ENCODE measurements at places on chromosomes 6 and 20. TPM values are rescaled to one million over a fixed set of nuclear protein-coding genes. Genes with fewer than 3 reads are reported as not detected.
A peak's percentile ranks its signal among the peaks of the same experiment; 100 is the strongest.

DNA sequence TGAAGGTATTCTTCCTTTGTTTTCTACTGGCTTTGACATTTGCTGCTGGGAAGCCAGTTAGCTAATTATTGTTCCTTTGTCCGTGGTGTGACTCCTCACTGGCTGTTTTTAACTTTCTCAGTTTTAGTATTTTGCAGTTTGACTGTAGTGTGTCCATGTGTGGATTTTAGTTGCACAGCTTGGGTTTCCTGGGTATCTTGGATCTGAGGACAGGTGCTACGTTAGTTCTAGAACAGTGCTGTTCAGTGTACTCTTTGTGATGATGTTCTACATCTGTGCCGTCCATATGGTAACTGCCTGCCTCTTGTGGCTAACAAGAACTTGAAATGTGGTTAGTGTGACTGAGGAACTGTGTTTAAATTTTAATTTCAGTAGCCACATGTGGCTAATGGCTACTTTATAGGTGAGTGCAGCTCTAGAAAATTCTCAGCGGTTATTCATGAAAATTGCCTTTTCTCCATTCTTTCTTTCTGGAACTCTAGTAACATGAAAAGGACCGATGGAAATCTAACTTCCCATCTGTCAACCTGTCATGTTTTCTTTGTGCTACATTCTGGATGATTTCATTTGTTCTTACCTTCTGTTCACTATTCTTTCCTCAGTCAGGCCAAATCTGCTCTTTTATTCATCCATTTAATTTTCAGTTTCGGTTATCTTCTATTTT lies 7.4 kb downstream of the SNX9 start:
- DNase-seq, result no peak

- no peak for DNase-seq
Observed at GRCh38 chr20:58522666-58523065, 7.5 kb upstream of the APCDD1L start.

GRCh38 chr6:66264376-66264775 lies 557.4 kb upstream of the EYS start:
- DNase-seq, result no peak

- DNase-seq, result no peak
Observed at GRCh38 chr6:63819831-63820230, 184.2 kb downstream of the PHF3 start.

DNA sequence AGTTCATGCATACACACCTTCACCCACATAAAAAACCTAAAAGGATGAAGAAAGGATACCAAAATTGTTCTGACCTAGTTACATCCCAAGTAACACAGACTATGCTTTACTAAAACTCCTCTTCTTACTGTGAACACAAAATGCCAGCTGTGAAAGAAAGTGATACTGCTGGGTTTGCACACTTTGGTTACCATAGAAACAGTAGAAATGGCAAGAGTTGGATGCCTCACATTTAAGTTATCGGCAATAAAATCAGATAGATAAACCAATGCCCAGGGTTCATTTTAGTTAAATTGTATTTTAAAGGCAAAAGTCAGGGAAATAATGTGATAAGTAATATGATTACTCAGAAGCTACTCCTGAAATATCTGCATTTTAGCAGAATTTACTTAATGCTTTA lies 161.9 kb downstream of the CDK19 start:
- no peak for DNase-seq

DNA sequence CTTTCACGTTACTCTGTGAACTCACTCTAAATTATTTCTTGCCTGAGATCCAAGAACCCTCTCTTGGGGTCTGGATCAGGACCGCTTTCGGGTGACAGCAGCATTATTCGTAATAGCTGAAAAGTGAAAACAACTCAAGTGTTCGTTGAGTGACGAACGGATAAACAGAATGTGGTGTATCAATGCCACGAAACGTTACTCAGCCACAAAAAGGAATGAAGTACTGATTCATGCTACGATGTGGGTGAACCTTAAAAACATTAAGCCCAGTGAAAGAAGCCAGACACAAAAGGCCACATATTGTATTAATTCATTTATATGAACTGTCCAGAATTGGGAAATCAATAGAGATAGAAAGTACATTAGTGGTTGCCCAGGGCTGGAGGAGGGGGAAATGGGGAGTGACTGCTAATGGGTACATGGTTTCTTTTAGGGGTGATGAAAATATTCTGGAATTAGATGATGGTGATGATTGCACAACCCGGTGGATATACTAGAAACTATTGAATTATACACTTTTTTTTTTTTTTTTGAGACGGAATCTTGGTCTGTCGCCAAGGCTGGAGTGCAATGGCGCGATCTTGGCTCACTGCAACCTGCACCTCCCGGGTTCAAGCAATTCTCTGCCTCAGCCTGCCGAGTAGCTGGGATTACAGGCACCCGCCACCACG lies 8.4 kb downstream of the PTGIS start:
- no peak for DNase-seq

DNA sequence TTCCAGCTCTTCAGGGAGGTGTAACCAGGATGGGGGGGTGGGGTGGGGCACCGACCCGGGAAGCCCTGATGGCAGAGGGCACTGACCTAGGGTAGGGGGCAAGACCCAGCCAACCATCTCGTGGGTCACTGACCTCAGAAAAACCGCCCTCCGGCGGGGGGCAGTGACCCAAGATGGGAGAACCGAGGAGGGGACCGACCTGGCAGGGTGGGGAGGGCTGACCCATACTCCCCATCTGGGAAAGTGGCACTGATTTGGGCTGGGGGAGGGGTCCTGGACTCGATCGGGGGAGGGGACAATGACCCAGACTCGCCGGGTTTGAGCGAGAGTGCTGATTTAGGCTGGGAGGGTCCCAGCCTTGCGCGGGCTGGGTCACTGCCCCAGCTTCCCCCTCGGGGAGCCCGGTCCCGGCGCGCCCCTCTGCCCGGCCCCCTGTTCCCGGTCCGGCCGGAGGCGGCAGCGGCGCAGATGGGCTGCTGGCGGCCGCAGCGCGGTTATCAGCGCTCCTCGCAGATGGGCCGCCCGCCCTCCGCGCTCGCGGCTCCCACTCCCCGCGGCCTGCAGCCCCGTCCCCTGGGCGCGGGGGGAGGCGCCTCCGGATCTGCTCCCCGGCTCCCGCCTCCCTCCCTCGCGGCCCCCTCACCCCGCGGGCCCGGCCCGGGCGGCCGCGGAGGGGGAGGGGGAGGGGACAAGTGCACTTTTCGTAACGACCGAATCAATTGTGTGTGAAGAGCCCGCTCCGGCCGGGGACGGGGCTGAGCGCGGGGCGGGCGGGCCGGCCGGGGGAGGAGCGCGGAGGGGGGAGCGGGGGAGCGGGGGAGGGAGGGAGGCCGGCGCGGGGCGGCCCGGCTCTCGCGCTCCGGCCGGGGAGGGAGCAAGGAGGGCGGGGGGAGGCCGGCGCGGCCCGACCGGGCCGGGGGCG lies 2.2 kb downstream of the NOL4L start:
- peak; percentile 82 for DNase-seq

DNA sequence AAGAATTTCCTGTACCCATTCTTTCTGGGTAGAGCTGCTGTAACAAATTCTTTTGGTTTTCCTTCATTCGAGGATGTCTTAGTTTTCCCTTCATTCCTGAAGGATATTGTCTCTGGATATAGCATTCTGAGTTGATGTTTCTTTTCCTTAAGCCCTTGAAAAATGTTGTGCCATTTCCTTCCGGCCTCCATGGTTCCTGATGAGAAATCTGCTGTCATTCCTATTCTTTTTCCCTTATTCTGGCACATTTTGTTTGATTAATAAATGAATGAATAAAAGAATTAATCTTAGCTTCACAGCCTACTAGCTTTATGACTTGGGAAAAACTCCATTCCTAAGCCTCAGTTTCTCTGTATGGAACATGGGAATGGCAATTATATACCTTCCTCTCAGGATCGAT lies 173.1 kb downstream of the EYA2 start:
- no peak for DNase-seq

DNA sequence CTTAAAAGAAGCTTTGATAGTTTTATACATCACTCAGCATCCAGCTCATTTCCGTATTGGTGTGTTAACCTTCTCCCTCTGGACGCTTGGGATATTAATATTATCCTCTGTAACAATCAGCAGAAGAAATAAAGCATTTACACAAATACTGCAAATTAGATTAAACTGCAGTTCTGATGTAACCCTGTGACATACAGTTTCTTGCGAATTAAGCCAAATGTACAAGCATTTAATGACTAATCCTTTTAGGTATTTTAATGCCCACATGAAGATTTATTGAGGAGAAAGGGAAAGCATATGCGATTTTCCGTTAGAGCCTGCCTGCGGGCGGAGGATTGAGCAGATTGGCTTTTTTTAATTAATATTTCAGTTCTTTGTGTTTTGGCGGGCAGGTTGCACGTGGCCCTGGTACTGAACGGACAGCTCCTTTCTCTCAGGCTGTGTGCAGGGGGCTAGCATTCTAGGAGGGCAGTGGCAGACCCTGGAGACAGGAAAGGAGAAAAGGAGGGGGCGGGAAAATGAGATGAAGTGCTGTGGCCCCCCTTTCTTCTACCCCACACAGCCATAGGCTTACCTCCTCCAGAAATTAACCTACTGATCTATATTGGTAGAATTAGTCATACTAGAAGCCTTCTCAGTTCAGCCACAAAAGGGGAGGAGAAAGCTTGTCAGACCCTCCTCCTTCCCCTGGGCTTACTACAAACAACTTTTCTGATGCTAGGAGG lies 14.1 kb upstream of the TFAP2D start:
- peak; percentile 66 for DNase-seq

DNA sequence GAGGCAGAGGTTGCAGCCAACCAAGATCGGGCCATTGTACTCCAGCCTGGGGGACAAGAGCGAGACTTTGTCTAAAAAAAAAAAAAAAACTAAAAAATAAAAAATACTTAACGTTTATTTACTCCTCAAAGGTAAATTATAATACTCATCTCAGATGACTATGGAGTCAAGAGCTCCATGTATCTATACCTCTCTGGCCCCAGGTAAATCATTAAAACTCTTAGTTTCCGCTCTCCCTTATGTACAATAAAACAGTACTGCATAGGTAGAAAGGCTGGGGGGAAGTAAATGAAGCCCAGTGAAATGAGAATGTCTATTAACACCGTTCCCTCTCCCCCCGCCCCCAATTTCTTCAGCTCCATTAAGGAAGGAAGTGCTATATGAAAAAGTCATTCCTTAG lies 1.2 kb downstream of the SRSF12 start:
- DNase-seq, result no peak

GRCh38 chr6:79146421-79146820 lies 68.4 kb upstream of the PHIP start:
- no peak for DNase-seq

Gene PIGT
- polyA plus RNA-seq, result 48.4 TPM

Gene CST5
- not detected for polyA plus RNA-seq

DNA sequence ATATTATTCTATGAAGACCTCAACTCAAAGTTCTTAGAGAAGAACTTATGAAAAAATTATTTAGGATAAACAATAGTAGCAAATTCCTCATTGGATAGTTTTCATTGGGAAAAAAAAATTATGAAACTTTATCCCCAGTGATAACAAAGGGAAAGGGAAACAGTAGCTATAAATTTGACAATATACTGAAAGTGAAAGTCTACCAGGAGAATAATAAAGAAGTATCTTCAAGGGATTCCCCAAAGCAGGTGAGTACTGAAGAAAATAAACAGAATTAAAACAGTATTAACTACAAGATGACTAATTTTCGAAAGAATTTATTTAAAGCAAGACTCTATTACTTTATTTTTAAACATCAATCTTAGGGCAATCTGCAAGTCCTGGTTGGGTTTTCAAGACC lies 56.4 kb downstream of the REPS1 start:
- DNase-seq, result no peak

GRCh38 chr6:34284563-34285447 lies 36.0 kb upstream of the SMIM29 start:
- no peak for DNase-seq

- no peak for DNase-seq
Observed at GRCh38 chr20:43653966-43654365, 12.9 kb upstream of the MYBL2 start.

Gene NEU1
- 31.4 TPM for polyA plus RNA-seq
